ENCODE measurements at places on chromosomes 5 and 9.

GRCh38 chr5:151722546-151722945 lies 35.8 kb upstream of the SPARC start:
- DNase-seq = no peak
- no peaks in the 10 kb centered on the region for H3K4me1 ChIP-seq
- no peak overlapping the region for H3K27ac ChIP-seq
- no peaks in the 10 kb centered on the region for H3K27me3 ChIP-seq

DNA sequence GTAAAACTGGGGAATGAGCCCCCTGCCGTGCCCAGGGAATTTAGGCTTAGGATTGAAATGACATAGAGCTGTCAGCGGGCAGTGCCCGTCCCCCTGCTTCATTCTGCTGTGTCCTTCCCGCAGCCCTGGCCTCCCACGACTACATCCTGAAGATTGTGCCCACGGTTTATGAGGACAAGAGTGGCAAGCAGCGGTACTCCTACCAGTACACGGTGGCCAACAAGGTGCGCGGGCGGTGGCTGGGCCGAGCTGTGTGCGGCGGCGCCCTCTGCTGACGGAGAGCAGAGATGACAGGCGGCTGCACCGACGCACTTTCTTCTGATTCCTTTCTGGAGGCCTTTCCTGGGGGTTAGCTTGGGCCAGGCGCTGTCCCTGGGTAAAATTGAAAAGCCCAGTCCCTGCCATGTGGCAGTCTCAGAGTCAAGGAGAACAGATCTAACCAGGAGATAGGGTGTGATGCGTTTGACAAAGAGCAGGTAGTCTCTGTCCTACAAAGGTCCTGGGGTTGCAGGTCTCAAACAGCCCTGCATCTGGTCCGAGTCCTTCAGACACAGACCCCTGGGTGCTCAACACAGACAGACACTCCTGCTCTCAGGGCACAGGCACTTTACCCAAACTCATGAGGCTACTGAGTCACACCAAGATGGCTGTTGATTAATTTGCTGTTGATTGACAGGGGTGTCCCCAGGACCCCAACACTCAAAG lies 26.8 kb upstream of the RPL26L1 start:
- no peaks in the 10 kb centered on the region for H3K4me1 ChIP-seq
- no peak overlapping the region for H3K4me3 ChIP-seq
- peak; percentile 63 for DNase-seq

DNA sequence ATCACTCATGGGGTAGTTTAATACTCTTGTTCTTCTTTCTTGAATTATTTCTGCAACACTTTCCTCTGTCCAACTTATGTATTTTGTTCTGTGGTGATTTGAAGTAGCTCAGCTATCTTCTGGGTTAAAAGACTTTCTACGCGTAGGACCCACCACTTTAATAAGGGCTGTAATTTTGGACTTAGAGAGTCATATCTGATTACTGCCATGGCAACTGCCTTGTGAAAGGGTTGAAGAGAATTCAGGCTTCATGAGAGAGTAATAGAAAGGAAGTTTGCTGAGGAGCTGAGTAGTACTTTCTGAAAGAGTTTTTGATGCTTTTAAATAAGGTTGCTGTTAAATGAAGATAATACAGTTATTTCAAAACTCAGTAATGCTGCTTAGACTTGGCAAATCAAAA lies 89.5 kb downstream of the TLE4 start:
- H3K4me1 ChIP-seq = peaks cover 3% of the 10 kb centered on the region
- no peak for DNase-seq
- no peak overlapping the region for H3K4me3 ChIP-seq
- H3K27ac ChIP-seq = no peak overlapping the region
- H3K27me3 ChIP-seq = no peaks in the 10 kb centered on the region

DNA sequence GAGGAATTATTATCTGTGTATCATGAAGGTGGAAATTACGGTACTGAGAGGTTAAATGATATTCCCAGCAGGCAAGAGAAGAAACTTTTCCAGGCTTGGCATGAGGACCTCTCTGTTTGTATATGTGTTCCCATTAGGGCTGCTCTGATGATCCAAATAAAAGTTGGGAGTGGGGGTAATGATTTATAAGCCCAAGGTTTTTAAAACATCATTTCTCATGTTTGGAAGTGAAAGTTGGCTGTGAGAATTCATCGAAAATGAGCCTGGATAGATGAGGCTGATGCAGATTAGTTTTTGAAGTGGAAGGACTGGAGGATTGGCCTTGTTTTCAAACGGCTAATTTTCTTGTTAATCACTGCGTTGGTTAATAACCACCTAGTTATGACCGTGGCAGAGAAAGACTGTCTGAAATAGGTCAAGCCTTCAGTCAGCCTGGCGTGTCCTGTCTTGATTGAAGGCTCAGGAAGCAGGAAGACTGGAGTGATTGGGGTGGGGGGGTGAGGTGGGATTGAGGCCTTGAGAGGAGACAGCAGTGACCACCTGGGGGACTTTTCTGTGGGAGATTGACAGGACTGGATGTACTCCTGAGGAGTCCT lies 391.0 kb upstream of the WWC1 start:
- H3K4me3 ChIP-seq = no peak overlapping the region
- no peak overlapping the region for H3K27ac ChIP-seq
- H3K4me1 ChIP-seq = no peaks in the 10 kb centered on the region
- no peak for DNase-seq
- H3K36me3 ChIP-seq = no peaks in the 10 kb centered on the region

DNA sequence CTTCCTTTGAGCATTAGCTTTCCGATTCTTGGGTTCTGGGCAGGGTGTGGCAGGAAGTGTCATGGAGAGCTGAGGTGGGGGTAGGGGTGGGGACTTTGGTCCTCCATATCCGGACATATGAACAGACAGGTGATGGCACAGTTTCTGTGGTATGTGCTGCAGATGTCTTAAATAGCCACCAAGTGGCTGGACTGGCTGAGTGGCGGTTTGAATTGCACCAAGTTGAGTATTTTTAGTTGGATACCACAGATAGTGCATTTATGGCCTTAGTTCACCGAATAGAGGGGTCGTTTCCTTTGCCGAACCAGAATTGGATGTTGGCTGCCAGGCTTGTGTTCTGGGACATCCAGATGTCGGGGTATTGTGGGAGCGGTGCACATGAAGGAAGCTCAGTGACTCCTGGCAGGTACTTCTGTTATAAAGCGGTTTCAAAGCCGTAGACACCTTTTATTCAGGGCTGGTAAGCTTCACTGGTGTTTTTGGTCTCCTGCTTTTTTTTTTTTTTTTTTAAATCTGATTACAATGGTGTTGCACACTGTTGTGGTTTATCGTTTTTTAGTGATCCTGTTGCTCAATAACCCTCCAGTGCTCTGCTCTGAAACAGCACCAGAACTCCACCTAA lies 15.1 kb upstream of the TNFAIP8 start:
- H3K4me3 ChIP-seq = no peak overlapping the region
- no peak for DNase-seq
- H3K36me3 ChIP-seq = no peaks in the 10 kb centered on the region
- no peaks in the 10 kb centered on the region for H3K27me3 ChIP-seq

- no peaks in the 10 kb centered on the region for H3K27me3 ChIP-seq
- no peaks in the 10 kb centered on the region for H3K4me1 ChIP-seq
- no peak overlapping the region for H3K4me3 ChIP-seq
Measured at GRCh38 chr9:4955836-4956235, 29.2 kb upstream of the JAK2 start.

GRCh38 chr9:78133751-78134150 lies 102.1 kb upstream of the CEP78 start:
- H3K4me1 ChIP-seq = no peaks in the 10 kb centered on the region
- no peak overlapping the region for H3K4me3 ChIP-seq
- DNase-seq = no peak
- H3K27me3 ChIP-seq = no peaks in the 10 kb centered on the region

DNA sequence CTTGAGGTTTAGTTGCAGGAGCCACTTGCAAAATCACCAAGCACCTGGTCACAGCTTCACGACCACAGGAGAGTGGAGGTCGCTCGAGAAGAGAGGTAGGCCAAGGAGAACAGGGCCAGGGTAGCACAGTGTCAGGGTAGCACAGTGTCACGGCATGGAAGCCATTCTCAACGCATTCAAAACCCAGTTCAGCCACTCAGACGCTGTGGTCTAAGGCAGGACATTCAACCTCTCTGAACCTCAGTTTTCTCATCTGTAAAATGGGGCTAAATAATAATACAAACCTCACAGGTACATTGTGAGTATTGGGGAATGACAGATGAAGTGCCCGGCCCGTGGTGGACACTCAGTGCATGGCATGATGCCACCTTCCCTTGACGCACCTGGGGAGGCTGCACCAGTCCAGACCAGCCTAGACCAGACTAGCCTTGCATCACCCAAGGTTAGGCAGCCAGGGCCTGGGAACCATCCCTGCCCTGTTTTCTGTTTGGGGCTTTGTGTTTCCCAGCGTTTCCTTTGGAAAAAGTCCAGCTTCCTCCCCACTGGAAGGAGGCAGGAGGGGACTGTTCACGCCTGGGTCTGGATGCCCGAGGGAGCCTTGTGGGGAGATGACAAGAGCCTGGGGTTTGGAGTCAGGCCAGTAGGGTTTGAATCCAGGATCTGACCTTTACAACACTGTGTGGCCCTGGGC lies 7.8 kb upstream of the LMX1B start:
- DNase-seq = no peak
- no peak overlapping the region for H3K4me3 ChIP-seq
- no peaks in the 10 kb centered on the region for H3K36me3 ChIP-seq
- no peak overlapping the region for H3K27ac ChIP-seq
- H3K27me3 ChIP-seq = peaks cover 39% of the 10 kb centered on the region

- no peak overlapping the region for H3K27ac ChIP-seq
- DNase-seq = no peak
- no peak overlapping the region for H3K4me3 ChIP-seq
- no peaks in the 10 kb centered on the region for H3K27me3 ChIP-seq
- no peaks in the 10 kb centered on the region for H3K4me1 ChIP-seq
- no peaks in the 10 kb centered on the region for H3K36me3 ChIP-seq
Measured at GRCh38 chr5:1507457-1507856, 16.3 kb downstream of the LPCAT1 start.

GRCh38 chr5:138068742-138069600 lies 14.9 kb upstream of the WNT8A start:
- no peak overlapping the region for H3K27ac ChIP-seq
- no peak overlapping the region for H3K4me3 ChIP-seq
- no peaks in the 10 kb centered on the region for H3K4me1 ChIP-seq
- DNase-seq = peak; percentile 76

DNA sequence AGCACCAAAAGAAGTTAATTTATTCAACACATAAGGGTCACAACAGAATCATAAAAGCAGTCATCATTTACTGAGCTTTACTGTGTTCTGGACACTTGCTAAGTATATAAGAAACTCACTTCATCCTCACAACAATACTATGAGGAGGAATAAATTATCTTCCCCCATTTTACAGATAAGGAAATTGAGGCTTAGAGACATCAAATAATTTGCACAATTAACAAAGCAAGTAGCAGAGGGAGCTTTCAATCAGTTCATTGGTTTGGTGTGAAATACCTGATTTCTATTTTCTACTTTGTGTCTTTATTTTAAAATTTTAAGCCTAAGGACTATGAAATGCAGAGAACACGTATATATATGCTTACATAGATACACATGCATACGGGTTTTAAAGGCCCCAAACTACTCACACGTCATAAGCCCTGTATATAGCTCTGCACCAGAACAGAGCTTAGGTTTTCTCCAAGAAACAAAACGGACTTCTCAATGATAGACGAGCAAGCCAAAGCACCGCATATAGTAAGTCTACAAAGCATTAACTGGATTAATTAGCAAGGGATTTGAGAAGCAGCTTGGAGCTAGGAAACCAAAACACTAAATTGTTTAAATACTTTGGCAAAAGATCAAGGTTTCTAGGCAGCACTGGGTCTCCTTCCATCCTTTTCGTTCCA lies 95.6 kb downstream of the DENND1A start:
- DNase-seq = no peak
- H3K27ac ChIP-seq = no peak overlapping the region
- no peaks in the 10 kb centered on the region for H3K4me1 ChIP-seq
- H3K36me3 ChIP-seq = no peaks in the 10 kb centered on the region

DNA sequence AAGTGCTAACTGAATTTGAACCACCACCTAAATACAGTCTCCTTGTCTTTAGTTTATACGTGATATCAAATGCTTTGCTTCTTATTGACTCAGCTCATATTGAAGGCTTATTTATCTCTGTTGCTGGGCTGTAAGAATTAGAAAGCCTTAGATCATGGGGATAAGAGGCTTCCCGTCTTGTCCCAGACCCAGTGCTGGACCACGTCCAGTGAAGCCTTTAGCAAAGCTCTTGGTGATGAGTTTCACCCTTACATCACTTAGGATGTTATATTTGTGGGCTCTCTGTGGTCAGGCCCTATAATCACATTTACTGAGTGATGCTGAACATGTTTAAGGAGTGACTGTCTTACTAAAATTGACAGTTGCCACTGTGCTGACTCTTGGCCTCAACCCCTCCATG lies 11.2 kb downstream of the FAM240B start:
- H3K27me3 ChIP-seq = no peaks in the 10 kb centered on the region
- no peak overlapping the region for H3K4me3 ChIP-seq
- no peaks in the 10 kb centered on the region for H3K36me3 ChIP-seq
- no peak for DNase-seq
